ENCODE measurements at places on chromosomes 4 and X. TPM values are rescaled to one million over a fixed set of nuclear protein-coding genes. Genes with fewer than 3 reads are reported as not detected.
A peak's percentile ranks its signal among the peaks of the same experiment; 100 is the strongest.

DNA sequence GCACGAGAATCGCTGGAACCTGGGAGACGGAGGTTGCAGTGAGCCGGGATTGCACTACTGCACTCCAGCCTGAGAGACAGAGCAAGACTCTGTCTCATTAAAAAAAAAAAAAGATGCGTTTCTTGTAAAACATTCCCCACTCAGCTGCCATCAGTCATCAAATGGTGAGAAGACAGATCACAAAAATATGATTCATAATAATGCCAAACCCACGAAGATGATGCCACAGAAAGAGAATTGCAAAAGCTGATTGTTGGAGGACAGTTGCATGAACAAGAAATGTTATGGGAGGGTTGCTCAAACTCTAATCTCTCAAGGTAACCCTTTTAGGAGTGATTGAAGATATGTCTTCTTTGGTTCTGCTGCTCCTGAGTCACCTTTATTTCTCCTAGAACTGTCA, 21.4 kb upstream of the SMIM14 start:
- no peaks in the 10 kb centered on the region for H3K4me1 ChIP-seq
- no peaks in the 10 kb centered on the region for H3K36me3 ChIP-seq
- no peak for DNase-seq
- H3K27me3 ChIP-seq = no peaks in the 10 kb centered on the region
- no peak overlapping the region for H3K4me3 ChIP-seq

GRCh38 chr4:152773339-152773738, 6.2 kb downstream of the TIGD4 start:
- no peaks in the 10 kb centered on the region for H3K36me3 ChIP-seq
- no peaks in the 10 kb centered on the region for H3K27me3 ChIP-seq
- H3K27ac ChIP-seq = no peak overlapping the region
- H3K4me1 ChIP-seq = no peaks in the 10 kb centered on the region
- no peak overlapping the region for H3K4me3 ChIP-seq
- no peak for DNase-seq

DNA sequence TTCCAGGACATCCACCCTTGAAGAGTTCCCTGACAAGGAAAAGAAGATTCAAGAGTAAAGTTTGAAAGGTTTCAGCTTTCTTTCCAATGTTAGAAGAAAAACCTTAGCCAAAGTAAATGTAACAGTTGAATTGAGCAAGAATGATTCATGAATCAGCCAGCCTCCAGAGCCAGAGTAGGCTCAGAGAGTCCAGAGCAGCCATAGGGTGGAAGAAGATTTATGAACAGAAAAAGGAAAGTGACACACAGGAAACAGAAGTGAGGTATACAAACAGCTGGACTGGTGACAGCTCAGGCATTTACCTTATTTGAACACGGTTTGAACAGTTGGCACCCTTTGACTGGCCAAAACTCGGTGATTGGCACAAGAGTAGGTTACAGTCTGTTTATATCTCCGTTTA, 63.2 kb downstream of the QDPR start:
- no peaks in the 10 kb centered on the region for H3K4me1 ChIP-seq
- H3K27me3 ChIP-seq = no peaks in the 10 kb centered on the region
- no peaks in the 10 kb centered on the region for H3K36me3 ChIP-seq
- no peak for DNase-seq

- no peak for DNase-seq
- no peaks in the 10 kb centered on the region for H3K36me3 ChIP-seq
- no peaks in the 10 kb centered on the region for H3K27me3 ChIP-seq
- peaks cover 5% of the 10 kb centered on the region for H3K4me1 ChIP-seq
- H3K4me3 ChIP-seq = no peak overlapping the region
Observed at GRCh38 chr4:153138736-153139135, 65.5 kb upstream of the TRIM2 start.

- DNase-seq = peak; percentile 57
- H3K4me1 ChIP-seq = peaks cover 46% of the 10 kb centered on the region
- H3K36me3 ChIP-seq = no peaks in the 10 kb centered on the region
- peak overlapping the region; percentile 65 for H3K27ac ChIP-seq
- H3K27me3 ChIP-seq = no peaks in the 10 kb centered on the region
Observed at GRCh38 chrX:53716328-53717088, 30.0 kb upstream of the HUWE1 start.

- no peaks in the 10 kb centered on the region for H3K36me3 ChIP-seq
- no peaks in the 10 kb centered on the region for H3K27me3 ChIP-seq
- H3K4me1 ChIP-seq = no peaks in the 10 kb centered on the region
- no peak for DNase-seq
- no peak overlapping the region for H3K4me3 ChIP-seq
- H3K27ac ChIP-seq = no peak overlapping the region
Observed at GRCh38 chr4:8326206-8326605, 56.7 kb downstream of the HTRA3 start.

DNA sequence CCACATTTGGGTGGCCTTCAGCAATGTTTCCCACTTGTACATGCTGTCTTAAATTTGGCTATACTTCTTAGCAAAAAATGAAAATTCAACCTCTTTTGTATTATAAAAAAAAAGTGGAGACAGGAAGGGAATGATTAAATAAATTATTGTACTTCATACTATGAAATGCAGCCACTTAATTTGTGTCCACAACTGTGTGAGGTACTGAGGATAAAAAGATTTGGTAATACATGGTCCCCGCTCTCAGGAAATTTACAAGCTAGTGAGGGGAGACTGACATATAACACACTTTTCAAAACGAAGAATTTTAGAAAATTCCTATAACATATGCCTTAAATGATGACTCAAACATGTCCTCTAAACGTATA, 105.0 kb downstream of the HNRNPD start:
- no peaks in the 10 kb centered on the region for H3K27me3 ChIP-seq
- H3K4me1 ChIP-seq = peaks cover 8% of the 10 kb centered on the region
- H3K36me3 ChIP-seq = no peaks in the 10 kb centered on the region
- DNase-seq = no peak
- no peak overlapping the region for H3K27ac ChIP-seq
- no peak overlapping the region for H3K4me3 ChIP-seq

DNA sequence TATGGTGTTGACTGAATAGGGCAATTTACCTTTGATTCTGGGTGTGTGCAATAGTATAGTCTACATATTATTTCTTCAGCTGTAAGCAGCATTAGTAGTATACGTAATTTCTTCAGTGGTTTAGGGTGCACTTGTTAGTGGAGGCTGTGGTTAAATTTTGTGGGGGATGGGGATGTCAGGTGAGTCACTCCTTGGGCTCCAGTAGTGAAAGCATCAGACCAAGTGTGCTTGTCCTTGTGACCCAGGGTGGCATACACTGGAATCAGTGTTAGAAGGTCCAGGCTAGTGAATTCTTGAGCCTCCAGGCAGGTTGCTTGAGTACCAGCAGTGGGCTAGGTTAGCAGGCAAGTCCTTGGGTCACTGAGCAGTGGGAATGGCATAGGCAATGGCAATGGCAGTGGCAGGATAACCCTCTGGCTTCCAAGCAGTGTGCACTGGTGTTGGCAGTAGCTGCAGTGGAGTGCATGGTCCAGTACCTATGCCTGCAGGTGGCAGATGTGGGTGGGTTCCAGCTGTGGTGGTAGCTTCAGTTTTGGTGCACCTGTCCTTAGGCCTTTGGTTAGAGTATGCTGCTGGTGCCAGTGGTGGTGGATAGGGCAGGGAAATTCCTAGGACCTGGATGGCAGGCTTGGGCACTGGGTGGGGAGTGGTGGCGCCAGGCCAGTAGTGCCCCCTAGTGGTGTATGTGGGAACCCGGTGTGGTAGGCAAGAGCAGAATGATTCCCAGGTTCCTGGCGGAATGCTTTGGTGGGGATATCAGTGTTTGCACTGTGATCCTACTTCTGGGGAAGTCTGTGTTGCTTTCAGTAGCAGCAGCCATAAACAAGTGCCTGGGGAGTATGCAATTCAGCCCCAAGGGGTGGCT, 531.0 kb downstream of the SMARCA1 start:
- no peak for DNase-seq
- H3K27me3 ChIP-seq = no peaks in the 10 kb centered on the region
- no peak overlapping the region for H3K27ac ChIP-seq
- no peaks in the 10 kb centered on the region for H3K4me1 ChIP-seq
- no peak overlapping the region for H3K4me3 ChIP-seq

GRCh38 chr4:55364691-55365344, 18.8 kb downstream of the SRD5A3 start:
- no peaks in the 10 kb centered on the region for H3K4me1 ChIP-seq
- H3K27me3 ChIP-seq = no peaks in the 10 kb centered on the region
- no peak for DNase-seq
- no peaks in the 10 kb centered on the region for H3K36me3 ChIP-seq
- no peak overlapping the region for H3K4me3 ChIP-seq

DNA sequence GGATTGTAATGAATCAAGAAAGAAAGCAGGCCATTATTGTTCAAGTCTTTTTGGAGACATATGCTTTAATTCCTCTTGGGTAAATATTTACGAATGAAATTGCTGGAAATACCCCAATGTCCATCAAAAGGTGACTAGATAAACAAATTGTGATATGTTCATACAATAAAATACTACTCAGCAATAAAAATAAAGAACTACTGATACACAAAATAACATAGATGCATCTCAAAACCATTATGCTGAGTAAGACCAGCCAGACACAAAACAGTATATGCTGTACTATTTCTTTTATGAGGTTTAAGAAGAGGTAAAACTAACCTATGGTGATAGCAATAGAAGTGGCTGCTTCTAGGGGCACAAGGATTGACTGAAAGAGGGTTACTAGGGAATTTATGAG, 28.8 kb upstream of the JADE1 start:
- no peak overlapping the region for H3K27ac ChIP-seq
- no peaks in the 10 kb centered on the region for H3K4me1 ChIP-seq
- DNase-seq = no peak

SASH3 gene
- total RNA-seq = 147 TPM

AWAT2 gene
- not detected for total RNA-seq

CT83 gene
- not detected for total RNA-seq

Data from CD8-positive, alpha-beta memory T cell (primary cell).